Fibroblast of skin of abdomen (primary cell): ENCODE measurements at places on chromosomes 16 and 17.

DNA sequence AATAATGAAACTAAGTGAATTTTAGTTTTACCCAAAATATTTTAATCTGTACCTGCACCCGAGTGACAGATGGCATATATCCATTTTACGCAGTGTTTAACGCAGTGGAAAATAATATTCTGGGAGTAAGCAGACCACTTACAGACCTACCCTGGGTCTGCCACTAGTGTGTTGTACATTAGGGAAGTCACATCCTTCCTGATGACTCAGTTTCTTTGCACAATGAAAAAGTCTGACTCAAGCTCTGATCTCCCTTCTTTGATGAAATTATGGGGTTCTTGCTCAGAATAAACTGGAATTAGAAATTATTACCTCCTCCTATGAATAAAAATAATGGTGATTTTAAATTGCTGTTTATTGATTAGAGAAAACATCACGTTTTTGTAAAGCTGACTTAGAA, 123.2 kb upstream of the AXIN2 start:
- peak; percentile 42 for DNase-seq

GRCh38 chr16:6165330-6165979, 1067.9 kb upstream of the EEF2KMT start:
- peak; percentile 3 for DNase-seq

DNA sequence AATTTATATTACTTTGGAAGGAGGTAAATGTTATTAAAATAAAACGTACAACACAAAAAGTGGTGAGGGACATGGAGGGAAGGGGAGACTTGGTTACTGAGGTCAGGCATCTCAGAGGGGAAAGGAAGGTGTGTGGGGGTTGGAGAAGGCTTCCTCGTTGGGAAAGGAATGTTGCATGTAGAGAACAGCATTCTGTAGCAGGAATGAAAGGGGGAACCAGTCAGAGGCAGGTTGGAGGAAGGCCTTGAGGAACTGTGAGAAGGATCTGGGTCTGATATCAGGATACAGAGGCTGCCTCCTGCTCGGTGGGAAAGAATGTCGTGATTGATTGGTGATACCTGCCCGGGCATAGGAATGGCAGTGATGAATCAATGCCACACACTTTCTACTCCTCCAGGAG, 103.3 kb upstream of the ZFHX3 start:
- no peak for DNase-seq

- no peak for DNase-seq
Measured at GRCh38 chr17:1914661-1915083, 84.9 kb downstream of the RPA1 start.
